ENCODE measurements at places on chromosomes 7 and 10.

- no peak for DNase-seq
Measured at GRCh38 chr7:29988424-29989256, 961 bp downstream of the SCRN1 start.

DNA sequence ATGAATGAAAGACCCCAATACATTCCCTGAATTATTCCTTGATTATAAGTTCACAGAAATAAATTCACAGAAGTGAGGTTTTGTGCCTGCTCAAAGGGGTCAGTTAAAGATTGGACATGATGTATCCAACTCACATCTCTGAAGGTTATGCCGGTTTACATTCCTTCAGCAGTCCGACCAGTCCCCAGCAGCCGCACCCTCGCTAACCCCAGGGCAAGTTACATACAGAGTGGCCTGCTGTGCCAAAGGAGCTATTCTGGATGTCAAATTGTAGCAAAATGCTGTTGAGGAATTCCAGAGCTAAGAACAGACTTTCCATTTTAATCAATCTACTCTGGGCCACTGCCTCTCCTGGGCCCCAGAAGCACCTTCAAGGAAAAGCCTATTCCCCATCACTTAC, 20.3 kb downstream of the PSAP start:
- DNase-seq: no peak

DNA sequence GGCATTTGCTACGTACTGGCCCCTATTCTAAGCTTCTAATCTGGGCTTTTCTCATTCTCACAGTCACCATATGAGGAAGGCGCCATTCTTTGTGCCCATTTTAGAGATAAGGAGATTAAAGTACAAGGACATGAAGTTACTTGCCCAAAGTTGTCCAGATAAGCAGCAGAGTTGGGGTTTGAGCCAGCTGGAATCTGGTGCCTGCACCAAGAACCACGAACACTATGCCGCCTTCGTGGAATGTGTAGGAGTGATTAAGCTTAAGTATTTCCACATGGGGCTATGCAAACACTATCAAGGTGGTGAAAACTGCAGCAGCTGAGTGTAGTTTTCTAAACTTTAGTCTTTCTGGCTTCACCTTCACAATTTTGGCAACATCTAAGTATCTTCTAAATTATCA, 342.7 kb upstream of the ETV1 start:
- no peak for DNase-seq

DNA sequence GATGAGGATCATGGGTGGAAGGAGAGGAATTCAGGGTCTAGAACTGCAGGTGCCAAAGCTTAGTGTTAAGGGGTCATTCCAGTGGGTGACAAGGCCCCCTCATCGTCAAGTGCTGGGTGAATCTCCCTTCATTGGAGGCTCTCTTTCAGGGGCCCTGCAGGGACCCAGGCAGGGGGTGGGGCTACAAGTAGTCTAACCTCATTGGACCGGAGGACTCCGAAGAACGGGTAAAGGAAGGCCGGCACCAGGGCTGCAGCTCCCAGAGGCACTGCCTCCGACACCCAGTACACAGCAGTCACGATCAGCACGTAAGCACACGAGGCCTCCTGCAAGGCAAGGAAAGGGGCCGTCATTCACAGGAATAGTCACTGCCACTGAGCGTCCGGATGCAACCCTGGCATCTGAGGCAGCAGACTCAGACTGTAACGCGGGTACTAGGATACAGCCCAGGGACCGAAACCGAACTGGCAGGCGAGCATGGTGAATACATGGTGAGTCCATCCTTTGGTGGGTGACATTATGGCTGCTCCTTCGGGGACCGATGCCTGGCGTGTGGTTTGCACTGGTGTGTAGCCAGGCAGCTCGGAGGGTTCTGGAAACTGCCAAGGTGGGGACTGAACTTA, 6.7 kb downstream of the SLC13A4 start:
- no peak for DNase-seq

DNA sequence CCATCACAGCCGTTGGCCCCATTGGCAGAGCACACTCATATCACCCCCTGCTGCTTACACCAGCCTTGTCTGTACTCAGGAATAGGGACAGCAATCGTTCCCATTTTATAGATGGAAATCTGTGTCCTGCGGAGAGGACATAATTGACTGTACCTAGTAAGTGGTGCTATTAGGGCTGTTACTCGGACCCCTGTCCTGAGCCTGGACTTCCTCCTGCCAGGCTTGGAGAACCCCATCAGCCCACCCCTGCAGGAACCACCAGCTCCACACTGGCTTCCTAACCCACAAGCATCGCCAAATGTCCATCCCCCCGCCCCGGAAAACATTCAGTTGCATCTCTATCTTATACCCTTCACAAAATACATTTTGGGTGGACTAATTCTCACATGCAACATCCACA, 139.8 kb upstream of the RET start:
- DNase-seq: no peak

- peak; percentile 79 for DNase-seq
Measured at GRCh38 chr10:28822719-28823464, 145.6 kb downstream of the BAMBI start.

GRCh38 chr7:99219985-99220384, 12.1 kb upstream of the KPNA7 start:
- DNase-seq: no peak

- DNase-seq: no peak
Measured at GRCh38 chr7:134690016-134690415, 43.4 kb downstream of the BPGM start.

DNA sequence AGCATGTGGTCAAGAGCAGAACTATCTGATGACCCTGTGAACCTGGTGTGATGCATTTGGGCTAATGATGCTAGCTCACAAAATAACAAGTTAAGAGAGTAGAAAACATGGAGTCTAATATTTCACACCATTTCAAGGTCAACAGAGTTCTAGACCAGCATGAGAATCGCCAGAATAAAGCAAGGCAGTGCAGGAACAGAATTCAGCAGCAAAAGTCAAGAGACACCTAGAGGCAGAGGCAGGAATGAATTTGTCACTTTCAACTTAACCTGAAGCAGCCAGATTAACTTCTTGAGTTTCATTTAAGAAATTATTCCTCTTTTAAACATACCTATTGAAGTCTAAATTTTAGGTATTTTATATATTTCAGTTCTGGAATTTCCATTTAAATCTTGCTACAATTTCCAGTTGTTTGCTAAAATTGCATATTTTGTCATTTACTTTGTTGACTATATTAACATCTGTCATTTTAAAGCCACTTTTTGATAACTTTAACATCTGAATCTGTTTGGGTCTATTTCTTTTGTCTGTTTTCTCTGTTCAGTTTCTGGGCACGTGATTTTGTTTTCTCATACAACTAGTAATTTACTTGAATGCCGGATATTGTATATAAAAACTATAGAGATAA, 44.2 kb upstream of the PRSS58 start:
- no peak for DNase-seq

DNA sequence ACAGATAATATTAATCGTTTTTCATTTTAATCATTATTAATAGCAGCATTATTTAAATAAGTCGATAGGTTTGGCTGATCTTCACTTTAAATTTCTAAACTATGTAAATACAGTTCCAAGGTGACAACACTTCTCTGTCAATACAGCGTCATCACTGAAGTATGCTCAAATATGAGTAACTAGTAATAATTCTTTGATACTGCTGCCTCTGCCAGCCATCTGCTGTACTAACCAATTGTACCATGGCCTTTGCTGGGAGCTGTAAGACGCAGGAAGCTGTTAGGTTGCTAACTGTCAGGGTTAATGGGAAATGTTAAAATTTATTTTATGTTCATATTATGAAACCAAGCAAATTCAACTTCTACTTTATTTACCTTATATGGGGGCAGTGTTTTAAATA, 1650.5 kb upstream of the LRRTM3 start:
- DNase-seq: no peak

DNA sequence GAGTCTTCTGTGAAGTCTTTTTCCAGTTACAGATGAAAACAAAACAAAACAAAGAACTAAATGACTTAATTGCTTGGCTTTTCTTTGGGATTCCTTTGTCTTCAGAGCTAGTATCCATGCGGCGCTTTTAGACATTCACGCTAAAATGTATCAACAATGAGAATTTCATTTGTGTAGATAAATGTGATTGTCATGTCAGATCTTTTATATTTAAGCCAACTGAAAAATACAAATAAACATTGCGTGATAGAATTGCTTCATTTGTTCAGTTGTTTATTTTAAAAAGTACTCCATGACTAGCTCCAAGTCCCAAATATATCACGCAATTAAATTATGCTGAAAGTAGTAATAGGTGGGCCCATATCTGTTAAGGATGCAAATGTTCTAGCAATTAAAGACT, 7.9 kb upstream of the ADRB1 start:
- DNase-seq: no peak

DNA sequence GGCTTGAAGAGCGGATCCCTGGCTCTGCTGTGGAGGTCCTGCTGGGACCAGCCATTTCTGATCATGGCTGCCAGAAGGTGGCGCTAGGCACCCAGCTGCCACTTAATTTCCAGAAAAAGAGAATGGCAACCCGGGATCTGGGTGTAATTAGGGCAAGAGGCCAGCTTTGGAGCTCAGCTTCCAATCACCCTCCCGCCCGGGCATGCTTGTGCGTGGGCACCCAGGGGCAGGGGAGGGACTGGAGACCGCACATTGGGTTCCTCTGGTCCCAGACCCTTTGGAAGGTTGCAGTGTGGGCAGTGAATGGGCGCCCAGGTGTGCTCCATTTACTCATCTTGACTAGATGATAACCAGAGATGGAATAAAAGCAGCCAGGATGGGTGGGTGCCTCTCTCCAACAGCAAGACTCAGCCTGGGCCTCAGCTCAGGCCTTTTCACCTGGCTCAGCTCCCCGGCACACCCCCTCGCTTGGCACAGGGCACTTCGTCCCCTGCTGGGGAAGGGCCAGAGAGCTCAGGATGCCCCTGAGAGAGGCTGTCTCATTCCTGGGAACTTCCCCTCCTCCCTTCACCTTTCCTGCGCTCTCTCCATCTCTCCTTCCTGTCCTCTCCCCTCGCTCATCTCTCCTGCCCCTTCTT, 14.7 kb downstream of the FAM241B start:
- DNase-seq: peak; percentile 81

DNA sequence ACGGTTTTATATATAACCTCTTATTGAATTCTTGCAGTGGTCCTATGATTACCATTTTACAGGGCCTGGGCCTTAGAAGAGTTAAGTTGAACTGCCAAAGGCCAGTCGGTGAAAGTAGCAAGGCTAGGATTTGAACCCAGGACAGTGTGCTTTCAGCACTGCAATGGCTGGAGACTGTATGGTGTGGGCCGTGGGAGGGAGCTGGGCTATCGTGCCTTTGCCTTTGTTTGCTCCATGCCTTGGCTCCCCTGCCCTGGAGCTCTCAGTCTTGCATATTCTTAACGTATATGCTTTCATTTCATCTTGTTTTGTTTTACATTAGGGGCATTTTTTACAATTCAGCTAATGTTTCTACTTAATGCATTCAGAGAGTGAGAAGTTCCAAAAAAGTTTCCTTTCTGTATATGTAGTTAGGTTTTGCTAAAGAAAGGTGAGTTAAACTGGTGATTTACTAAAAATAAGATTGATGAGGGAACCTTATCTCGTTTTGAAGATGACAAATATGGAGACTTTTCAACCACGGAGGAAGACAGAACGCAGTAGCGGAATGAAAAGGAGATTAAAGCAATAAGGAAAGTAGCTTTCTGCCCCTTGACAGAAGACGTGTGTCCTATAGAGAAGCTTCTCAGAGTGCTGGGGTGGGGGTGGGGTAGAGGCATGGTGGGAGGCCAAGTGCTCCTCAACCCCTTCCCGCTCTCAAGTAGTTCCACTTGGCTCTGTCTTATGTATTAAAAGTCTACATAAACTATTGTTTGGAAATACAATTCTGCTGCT, 82.5 kb downstream of the RTKN2 start:
- DNase-seq: no peak

GRCh38 chr7:3097734-3098133, 54.1 kb upstream of the CARD11 start:
- DNase-seq: no peak

- no peak for DNase-seq
Measured at GRCh38 chr7:74063223-74063641, 20.4 kb upstream of the LIMK1 start.

DNA sequence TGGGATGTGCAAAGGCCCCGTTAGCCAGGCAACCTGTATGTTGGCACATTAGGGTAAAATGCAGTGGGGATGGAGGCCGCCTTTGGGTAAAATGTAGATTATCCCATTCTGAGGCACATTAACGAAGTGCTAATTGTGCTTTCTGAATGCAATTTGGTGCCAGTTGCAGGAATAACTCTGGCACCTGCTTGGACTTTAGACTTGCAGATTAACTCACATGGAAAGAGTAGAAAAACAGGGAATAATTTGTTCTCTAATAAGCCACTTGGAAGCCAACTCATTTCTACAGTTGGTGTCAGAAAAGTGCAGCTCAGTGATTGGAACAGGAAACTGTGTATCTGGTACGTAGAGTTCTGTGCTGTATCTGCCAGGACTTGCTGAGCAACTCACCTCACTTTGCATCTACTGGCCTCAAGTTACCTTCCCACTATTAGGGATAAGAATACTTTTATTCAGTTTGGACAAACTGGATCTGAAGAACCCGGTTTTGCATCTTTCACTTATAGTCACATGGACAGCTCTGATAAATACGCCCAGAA, 377.4 kb upstream of the PODXL start:
- DNase-seq: no peak

DNA sequence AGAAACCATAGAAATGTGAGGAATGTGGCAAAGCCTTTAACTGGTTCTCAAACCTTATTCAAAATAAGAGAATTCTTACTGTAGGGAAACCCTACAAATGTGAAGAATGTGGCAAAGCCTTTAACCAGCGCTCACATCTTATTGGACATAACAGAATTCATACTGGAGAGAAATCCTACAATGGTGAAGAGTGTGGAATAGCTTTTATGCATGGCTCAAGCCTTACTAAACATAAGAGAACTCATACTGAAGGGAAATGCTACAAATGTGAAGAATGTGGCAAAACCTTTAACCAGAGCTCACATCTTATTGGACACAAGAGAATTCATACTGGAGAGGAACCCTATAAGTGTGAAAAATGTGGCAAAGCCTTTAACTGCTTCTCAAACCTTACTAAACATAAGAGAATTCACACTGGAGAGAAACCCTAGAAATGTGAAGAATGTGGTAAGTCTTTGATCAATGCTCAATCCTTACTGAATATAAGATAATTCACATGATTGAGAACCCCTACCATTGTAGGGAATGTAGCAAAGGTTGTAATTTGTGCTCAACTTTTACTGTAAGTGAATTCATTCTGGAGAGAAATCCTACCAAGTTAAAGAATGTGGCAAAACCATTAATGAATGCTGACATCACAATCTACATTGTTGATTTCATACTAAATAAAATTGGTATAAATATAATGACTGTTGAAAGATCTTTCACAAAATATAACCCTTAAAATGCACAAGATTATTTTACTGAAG, 142.5 kb upstream of the ZNF479 start:
- DNase-seq: no peak
